ENCODE measurements at places on chromosomes 1 and 21. TPM values are rescaled to one million over a fixed set of nuclear protein-coding genes. Genes with fewer than 3 reads are reported as not detected.

DNA sequence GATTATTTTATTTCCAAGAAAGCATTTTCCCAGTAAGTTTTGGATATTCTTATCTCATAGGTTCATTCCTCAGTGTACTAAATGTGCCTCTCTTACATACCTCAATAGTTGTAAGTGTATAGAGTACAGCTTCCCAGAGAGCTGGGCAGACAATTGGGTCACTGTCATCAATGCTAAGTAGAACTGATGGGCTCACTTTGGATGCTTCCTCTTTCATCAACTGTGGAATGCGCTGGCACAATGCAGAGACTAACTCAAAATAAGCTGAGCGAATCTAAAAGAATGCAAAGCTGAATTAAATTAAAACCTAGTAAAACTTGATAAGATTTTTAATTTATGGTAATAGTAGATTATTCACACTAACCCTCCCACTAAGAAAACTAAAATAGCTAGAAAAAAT, 21.5 kb downstream of the LTN1 start:
- no peak for DNase-seq

DNA sequence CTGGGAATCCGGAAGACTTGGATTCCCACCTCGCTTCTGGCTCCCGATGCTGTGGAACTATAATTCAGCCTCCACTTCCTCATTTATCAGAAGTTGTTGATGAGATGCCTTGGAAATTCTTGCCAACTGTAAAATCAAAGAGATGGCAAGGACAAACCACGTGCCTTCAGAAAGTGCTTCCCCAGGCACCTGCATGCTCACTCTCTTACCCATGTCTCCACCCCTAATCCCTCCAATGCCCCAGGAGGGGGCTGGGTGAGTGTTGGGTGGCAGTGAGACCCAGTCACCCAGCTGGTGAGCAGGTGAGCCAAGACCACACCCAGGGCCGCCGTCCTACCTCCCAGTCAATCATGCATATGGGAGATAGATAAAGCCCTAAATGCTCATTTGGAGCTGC, 160.8 kb downstream of the PSMG1 start:
- DNase-seq, result no peak

DNA sequence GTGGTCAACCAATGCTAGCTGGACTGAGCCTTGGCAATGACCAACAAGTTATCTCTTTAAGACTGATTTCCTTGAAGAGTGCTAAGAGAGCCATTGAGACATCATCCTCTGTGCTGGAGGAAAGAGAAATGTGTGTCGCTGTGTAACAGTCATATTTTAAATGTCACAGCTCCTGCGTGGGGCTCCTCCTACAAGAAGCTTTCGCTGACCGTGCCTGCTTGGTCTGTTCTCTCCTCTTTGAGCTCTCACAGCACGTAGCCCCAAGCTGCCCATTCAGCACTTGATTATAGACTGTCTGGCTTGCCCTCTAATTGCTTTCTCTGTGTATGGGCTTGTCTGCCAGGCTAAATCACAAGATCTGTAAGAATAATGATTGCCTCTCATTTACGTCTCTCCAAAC, 221.3 kb downstream of the FOXD2 start:
- DNase-seq, result no peak

GRCh38 chr1:44084998-44085675, 33.5 kb upstream of the KLF17 start:
- peak; percentile 70 for DNase-seq

DNA sequence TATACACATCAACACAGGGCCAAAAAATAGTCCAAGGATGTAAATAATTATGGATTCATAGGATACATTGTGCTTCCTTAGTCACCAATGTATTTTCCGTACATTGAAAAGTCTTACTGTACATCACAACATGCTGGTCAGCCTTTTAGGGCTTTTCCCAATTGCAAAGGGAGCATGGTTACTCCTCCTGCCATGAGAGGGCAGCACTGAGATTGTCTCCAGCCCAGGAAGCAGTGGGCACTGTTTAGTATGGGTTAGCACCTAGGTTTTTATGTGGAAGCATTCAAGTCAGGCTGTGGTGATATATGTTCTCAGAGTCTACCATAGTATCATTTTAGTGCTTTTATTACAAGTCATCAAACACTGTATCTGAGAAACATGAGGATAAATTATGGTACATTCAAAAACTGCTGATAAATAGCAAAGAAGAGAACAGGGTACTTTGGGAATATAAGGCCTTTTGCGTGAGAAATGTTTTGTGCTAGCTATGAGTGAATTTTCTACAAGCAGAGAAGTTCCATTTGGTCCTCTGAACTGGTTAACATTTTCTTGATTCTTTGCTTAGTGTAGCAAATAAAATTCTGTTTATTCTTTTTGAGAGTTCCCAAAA, 34.0 kb downstream of the ST6GALNAC5 start:
- peak; percentile 67 for DNase-seq

- DNase-seq, result no peak
Measured at GRCh38 chr1:12232221-12232620, 2.4 kb downstream of the VPS13D start.

KPRP gene
- total RNA-seq, result 0.13 TPM
